ENCODE measurements at places on chromosomes 6 and 20.

GRCh38 chr6:105803442-105803841 lies 282.7 kb upstream of the PRDM1 start:
- no peak for DNase-seq

- DNase-seq: peak; percentile 72
Observed at GRCh38 chr6:35522660-35523658, 10.3 kb upstream of the TULP1 start.

DNA sequence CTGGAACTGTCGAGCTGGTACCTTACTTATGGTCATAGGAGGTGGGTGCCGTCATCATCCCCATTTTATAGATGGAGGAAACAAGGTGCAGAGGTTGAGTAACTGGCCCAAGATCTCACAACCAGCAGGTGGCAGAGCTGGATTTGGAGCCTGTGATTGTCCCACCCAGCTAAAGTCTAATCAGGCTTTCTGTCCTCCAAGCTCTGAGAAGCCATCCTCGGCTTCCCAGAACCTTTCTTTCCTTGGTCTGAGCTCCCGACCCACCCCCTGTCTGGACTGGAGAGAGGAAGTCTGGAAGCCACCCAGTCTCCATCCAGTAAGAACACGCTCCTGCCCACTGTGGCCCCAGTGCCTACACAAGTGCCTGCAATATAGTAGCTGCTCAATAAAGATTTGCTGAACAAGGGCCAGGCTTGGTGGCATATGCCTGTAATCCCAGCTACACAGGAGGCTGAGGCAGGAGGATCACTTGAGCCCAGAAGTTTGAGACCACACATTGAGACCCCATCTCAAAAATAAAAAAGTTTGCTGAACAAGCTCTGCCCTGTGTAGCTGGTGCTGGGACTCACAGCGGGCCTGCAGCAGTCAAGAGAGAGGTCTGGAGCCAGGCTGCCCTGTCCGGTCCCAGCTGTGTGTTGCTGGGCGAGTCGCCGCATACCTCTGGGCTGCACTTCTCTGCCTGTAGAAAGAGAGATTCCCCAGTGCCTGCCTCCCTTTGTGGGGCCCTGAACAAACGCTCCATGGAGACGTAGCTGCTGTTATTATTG lies 32.5 kb upstream of the DLGAP4 start:
- DNase-seq: no peak

- DNase-seq: no peak
Observed at GRCh38 chr6:163085426-163085825, 329.1 kb upstream of the QKI start.

DNA sequence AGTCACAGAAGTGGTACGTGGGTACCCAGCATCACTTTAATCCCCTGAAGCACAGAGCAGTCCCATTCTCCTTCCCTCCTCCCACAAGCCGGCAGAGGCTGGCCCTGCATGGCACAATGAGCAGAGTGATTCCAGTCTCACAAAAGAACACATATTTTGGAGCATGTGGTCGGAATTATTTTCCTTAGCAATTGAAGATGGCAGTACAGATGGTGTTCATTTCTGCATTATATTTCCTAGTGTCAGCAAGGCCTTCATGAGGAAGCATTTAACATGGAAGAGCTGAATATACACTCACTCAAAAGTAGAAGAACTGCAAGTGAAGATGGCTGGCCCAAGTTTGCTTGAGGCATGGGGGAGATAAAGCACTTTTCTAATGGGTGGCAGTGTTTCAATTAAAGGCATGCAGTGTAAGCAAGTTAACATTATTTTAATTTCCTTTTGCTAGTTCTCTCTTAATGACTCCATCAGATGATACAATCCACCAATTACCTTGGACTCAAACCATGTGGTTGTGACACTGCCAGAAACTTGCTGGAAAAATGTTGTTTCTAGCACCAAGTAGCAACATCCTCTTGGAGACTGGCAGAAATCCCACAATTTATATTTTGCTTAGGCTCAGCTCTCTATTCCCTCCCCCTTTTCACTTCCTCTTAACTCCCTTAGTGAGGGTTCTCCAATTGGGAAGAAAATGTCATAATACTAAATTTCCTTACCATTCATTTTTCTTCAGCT lies 74.4 kb downstream of the ARHGAP18 start:
- DNase-seq: no peak

DNA sequence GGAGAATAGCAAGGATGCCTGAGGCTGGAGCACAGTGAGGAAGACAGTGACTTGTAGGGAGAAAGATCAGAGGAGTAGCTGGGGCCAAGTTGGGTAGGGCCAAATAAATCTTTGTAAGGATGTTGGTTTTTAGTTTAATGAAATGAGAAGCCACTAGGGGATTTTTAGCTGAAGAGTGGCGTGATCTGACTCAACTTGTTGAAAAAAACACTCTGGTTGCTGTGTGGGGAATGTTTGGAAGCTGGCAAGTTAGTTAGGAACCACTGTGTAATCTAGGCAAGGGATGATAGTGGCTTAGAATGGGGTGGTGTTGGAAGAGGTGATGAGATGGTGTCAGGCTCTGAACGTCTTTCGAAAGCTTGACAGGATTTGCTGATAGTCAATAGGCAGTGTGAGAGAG lies 176.1 kb upstream of the HDDC2 start:
- DNase-seq: no peak

All from heart right ventricle (tissue), 16 donors.